HFF-Myc (cell line): ENCODE measurements at places on chromosomes 16 and 17.

DNA sequence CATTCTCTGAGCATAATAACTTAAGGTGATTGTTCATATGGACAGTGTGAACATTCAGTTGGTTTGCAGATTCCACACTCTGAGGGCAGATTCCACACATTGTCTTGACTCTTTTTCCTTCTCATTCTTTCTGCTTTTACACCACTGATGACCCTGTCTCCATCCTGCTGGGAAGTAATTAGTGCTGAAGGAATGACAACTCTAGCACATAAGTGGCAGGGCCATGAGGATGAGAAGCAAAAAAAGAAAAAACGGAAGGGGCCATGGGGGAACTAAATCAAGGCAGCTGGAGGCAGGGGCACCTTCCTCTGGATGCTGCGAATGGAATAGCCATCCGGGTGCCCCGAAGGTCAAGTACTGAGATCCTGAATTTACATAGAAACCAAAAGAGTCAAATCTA, 944.0 kb downstream of the KCNJ2 start:
- DNase-seq, result no peak

GRCh38 chr17:43140396-43141332, 15.5 kb upstream of the BRCA1 start:
- DNase-seq, result no peak

DNA sequence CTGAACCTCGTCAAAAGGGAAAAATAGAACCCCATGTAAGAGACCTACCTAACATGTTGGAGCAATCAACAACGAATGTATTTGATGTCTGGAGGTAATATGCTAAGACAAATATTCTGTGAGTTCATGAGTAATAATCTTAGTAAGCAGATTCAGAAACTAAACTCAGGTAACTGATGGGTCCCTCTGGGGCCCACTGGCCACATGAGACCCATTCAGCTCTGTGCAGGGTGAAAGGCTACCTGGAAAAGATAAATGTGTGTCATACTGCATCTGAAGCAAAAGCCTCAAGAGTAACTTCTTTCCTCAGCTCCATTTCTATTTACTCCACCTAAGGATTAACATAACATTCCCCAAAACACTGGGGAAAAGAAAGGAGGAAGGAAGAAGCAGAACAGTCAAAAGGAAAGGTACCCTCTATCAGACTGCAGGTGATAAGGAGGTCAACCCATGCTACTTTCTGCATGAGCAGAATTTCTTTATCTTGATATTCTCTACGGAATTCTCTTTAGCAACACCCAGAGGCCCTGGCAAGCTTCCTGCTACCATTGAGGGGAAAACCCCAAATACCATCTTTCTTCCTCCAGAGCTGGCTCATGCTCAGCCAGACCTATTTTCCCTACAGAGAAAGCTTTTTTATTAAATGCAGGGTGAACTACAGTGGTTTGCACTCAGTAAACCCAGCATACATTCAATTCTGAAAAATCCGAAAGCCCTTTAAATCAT, 37.7 kb upstream of the ABCA6 start:
- DNase-seq, result no peak

DNA sequence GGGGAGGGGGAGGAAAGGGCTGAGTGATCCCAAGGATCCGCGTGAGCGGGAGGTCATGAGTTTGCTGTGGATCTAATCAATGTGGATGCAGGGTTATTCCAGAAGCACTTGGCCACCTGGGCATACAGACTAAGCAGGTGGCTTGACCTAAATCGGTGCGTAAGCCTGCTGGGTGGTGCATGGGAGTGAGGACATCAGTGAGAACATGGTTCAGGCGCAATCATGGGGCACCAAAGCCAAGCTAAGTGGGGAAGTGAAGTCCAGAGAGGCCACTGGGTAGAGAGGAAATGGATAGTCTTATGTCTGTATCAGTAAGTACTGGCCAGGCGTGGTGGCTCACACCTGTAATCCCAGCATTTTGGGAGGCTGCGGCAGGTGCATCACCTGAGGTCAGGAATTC, 18.9 kb upstream of the MFSD6L start:
- DNase-seq, result no peak
